ENCODE measurements at places on chromosomes 7 and 10. TPM values are rescaled to one million over a fixed set of nuclear protein-coding genes. Genes with fewer than 3 reads are reported as not detected.

TRIM4 gene
- total RNA-seq = 25.3 TPM

SLC26A5 gene
- not detected for total RNA-seq

PRSS2 gene
- 86.1 TPM for total RNA-seq

ACBD7 gene
- 6.4 TPM for total RNA-seq

RARRES2 gene
- total RNA-seq = 244 TPM

TSPAN12 gene
- 10.7 TPM for total RNA-seq

ANKRD22 gene
- 6.4 TPM for total RNA-seq
